RKO (cell line): ENCODE measurements at places on chromosomes 1 and 21.
A peak's percentile ranks its signal among the peaks of the same experiment; 100 is the strongest.

- DNase-seq, result peak; percentile 76
These were observed 204.3 kb downstream of the KCNJ6 start for GRCh38 chr21:37711836-37712568.

DNA sequence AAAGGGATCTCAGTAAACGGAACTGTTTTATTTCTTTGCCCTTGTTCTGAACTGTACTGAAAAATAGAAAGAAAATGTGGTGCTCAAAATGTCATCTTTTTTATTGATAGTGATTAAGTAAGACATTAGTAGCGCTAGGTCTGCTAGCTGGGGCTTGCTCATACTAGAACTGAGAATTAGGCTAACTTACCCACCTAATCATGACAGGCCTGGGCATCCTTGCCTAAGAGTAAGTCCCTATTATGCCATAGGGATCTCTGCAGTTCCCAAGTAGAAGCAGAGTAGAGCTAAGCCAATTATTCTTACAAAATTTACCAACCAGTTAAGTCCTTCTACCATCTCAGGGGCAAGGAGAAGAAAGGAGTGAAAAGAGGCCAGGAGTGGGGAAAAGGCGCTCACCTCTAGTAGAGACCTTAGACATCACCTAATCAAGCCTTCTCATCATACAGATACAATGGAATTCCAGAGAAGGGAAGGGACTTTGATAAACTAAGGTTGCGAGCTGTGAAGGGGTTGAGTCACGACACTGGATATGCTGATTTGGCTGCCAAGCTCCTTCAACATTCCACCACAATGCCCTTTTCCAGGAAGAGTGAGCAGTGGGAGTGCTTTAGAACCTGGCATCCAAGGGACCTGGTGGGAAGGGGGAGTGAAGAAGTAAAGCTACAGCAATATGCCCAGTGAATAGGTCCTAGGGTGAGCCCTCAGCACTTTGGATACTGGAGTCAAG lies 27.7 kb upstream of the RPTN start:
- no peak for DNase-seq

- DNase-seq, result no peak
These were observed at the start of gene VANGL2 for GRCh38 chr1:160400223-160400645. VANGL2 (plus strand) TSS chr1:160400564; CDS start chr1:160415838, 15,274 bp downstream.

GRCh38 chr1:77539519-77540142 lies 142.8 kb downstream of the ZZZ3 start:
- DNase-seq, result no peak

DNA sequence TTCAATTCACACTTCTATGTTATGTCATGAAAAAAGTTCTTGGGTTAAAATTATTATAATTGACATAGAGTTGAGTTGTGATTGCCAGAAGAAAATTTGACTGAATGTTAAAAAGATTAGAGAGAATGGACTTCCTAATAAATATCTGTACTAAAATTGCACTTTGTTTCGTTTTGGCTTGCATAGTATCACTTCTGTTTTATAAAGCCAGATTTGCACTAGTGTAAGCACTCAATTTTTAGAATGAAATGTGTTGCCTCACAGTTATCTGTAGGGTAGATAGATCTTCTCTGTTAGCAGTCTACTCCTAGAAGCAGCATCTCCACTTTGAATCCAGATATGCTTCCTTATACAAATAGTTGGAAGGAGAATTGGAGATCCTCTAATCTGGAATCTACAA lies 95.2 kb upstream of the MPC2 start:
- DNase-seq, result no peak

DNA sequence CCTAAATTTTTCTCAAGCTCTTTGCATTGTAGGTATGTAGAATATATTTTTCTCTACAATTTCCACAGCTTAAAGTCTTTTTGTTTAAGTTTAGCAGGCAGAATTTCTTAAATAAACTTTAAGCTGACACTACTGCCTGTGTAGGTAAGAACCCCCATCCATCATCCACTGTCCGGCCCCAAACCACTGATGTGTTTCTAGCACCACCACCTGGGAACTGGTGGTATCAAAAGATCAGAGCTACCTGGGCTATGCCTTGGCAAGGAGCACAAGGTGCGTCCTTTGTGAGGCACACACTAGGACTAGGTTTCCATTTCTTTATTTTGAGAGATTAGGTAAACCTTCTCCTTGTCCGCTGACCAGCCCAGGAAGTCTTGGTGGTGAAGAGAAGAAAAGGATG lies 10.5 kb upstream of the LELP1 start:
- no peak for DNase-seq

DNA sequence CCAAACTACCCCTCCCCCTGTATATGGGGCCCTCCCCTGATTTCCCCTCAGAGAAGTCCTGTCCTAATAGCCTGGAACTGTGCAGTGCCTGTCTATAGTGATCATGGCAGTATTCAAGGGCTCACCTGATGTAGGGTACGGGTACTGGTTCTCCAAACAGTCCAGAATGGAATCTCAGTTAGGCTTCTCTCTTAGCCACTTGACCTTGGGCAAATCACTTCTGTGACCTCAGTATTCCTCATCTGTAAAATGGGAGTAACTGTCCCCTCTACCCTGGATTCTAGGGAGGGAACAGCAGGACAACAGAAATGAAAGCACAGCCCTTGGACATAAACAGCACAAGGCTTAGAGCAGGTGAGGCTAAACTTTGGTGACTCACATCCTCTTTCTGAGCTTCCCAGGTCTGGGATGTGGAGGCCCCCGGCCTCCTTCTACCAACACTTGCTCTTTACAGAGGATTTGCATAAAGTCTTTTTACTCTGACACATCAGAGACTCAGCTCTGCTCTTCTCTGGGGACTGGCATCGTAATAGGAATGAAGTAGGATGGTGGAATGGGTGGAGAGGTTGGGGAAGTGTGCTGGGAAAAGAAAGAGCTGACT lies 20.0 kb upstream of the PDZK1IP1 start:
- DNase-seq, result no peak

GRCh38 chr1:2027961-2028583 lies 8.9 kb downstream of the GABRD start:
- no peak for DNase-seq

DNA sequence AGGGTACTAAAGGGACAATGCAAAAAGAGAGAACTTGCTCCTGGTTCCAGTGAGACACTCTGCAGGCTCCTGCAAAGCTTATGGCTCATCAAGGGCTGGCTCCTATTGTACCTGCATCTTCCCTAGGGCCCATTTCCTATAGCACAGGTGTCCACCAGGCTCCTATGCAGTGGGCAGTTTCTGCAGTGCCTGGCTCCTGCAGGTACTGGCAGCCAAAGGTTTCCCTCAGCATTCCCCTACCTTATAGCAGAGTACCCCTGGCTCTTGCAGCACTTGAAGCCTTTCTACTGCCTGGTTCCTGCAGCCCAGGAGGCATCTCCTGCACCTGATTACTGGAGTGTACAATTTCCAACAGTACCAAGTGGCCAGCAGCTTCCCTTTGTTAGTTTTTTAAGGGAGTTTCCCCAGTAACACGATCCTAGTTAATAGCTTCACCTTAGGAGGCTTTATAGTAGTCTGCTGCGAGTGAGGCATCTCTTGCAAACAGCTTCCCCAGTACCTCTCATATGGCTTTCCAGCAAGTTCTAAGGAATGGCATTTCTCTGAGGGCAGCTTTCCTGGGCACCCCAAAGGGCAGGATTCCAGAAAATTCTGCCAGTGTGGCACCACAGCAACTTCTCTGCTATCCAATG lies 141.7 kb downstream of the DENND1B start:
- no peak for DNase-seq

DNA sequence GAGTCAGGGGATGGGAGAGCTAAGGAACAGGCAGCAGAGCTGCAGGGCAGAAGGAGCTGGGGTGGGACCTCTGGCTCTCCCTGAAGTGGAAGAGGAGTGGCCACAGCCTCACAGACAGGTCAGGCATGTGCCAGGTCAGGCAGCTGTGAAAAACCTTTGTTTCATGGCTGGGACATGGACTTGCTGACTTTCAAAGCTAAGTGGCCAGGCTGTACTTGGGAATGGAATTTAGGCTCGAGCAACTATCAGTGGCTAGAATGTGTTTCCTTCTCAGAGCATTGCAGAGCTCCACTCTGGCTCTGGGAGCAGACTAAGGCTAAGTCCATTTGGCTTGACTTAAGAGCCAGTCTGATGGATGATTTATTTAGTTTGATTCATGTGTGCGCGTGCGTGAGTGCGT lies 385.1 kb downstream of the LMX1A start:
- no peak for DNase-seq

DNA sequence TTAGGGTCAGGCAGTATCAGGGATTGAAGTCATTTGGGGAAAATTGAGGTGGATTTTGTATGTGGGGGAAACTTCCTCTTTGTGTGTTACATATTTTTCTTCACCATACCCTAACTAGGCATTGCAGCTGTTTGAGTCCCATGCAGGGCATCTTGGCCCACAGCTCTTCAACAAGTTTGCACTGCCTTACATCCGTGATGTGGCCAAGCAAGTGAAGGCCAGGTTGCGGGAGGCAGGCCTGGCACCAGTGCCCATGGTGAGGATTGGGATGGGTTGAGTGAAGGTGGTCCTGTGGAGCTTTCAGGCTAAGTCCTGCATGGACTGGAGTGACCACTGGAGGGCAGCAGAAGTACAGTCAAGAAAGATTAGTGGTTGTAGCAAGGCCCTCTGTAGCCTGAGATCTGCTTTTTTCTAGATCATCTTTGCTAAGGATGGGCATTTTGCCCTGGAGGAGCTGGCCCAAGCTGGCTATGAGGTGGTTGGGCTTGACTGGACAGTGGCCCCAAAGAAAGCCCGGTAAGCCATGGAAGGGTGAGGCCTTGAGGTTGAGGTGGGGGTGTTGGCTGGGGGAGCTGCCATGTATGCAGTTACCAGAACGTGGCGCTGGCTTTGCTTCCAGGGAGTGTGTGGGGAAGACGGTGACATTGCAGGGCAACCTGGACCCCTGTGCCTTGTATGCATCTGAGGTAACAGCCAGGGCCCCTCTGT lies 2.4 kb downstream of the UROD start:
- DNase-seq, result peak; percentile 82

DNA sequence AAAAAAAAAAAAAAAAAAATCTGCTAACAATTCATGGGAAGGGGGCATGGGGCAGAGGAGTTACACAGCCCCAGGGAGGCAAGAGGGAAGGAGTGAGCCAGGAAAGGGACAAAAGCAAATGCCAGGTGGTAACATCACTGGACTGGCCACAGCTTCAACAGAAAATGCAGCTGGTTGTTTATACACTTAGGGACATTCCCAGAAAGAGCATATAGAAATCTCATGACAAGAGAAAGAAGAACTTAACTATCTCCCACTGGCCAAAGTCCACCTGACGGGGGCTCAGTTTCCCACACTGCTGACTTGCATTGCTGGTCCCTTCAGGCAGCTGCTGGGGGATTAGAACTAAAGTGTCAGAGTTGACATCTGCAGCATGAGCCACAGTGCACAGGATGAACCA lies 14.8 kb downstream of the IL12RB2 start:
- no peak for DNase-seq

- peak; percentile 93 for DNase-seq
These were observed at the start of gene NECAP2 for GRCh38 chr1:16440470-16441281. NECAP2 (plus strand) TSS chr1:16440724; CDS start chr1:16440762, 38 bp downstream.

GRCh38 chr1:18893120-18893519 lies 9.2 kb downstream of the ALDH4A1 start:
- DNase-seq, result no peak

GRCh38 chr1:29648026-29648425 lies 411.7 kb downstream of the PTPRU start:
- DNase-seq, result no peak

DNA sequence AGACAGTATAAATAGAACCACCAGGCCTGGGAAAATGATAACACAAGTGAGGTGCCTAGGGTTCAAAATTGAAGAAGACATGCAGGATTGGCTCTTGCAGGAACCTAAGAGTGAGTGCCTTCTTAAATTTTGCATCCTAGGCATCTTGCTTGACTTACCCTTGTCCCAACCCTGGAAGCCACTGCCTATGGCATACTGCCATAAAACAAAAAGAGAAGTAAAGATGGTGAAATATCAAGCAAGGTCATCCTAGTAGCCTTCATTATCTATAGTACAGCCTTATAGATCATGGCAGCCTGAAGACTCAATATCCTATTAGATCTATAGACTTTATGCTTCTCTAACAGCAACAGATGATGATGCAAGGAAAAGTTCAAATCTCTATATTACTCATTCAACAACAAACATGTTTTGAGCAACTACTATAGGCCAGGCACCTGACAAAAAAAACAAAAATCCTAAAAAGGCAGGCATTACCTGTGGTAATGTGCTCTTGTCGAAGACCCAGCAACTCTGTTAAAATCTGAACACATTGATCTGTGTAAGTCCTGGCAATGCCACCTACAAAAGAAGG lies 6.3 kb downstream of the AP4B1 start:
- no peak for DNase-seq

DNA sequence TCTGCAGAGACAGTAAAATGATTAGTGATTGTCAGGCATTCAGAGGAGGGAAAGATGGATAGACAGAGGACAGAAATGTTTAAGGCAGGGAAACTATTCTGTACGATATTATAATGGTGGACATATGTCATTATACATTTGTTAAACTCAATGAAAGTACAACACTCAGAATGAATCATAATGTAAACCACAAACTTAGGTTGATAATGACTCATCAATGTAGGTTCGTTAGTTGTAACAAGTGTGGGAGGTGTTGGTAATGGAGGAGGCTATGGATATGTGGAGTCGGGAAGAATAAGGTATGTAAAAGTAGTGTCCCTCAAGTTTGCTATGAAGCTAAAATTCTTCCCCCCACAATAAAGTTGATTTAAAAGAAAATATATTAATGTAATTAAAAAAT lies 455.0 kb downstream of the BRINP3 start:
- DNase-seq, result peak; percentile 81

- peak; percentile 66 for DNase-seq
These were observed 15.9 kb downstream of the RCAN1 start for GRCh38 chr21:34598931-34599400.

DNA sequence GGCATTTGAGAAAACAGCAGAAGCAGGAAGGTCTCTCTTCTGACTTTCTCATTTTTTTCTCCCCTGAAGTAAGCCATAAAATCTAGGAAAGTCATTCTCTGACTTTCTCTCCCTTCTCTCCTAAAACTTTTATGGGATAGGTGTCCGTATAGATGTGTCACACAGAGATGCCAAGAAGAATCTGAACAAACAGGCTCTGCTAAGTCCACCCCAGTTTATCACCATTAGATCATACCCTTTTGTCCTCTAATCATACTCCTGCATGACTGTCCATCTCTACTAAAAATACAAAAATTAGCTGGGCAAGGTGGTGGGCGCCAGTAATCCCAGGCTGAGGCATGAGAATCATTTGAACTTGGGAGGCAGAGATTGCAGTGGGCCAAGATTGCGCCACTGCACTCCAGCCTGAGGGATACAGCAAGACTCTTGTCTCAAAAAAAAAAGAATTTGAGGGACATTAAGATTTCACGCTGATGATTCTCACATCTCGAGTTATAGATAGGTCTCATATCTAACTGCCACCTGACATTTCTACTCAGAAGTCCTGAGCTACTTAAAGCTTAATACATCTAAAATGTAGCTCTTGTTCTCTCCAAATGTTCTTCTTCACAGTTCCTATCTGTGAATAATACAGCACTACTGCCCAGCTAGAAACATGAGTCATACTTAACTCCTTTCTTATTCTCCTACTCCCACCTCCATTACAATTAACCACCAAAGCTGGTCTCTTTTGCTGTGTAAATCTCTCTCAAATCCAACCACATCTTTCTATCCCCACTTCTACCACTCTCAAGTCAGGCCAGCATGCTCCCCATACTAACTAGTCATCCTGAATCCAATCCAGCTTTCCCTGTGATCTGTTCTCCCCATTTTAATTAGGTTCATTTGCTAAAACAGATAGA lies 47.7 kb downstream of the ZNF644 start:
- DNase-seq, result peak; percentile 29

- DNase-seq, result peak; percentile 78
These were observed 712 bp downstream of the DEGS1 start for GRCh38 chr1:224183591-224184312.

- DNase-seq, result no peak
These were observed 42.0 kb downstream of the EEIG2 start for GRCh38 chr1:108601708-108602410.
